ENCODE measurements at places on chromosomes 7 and 10.
A peak's percentile ranks its signal among the peaks of the same experiment; 100 is the strongest.

GRCh38 chr10:118729641-118730258, 25.0 kb downstream of the CACUL1 start:
- no peak for DNase-seq

DNA sequence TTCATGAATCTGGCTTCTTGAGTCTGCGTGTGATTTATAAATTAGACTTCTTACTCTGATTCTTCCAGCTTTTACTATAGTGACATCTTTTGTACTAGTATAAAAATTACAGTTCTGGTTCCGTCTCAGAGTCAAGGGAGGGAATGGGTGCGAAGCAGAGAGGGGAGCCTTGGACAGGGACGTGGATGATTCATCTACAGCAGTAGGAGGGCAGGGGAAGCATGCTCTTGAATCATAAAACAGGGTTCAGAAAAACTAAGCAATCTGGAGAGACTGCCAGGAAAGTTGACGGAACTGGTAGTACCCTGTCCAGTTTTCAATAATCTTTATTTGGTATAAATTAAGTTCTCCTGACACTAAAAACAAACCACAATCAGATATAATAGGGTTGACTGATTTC, 58.1 kb downstream of the ITGA8 start:
- peak; percentile 38 for DNase-seq

GRCh38 chr7:118517275-118517674, 292.8 kb downstream of the ANKRD7 start:
- no peak for DNase-seq

- DNase-seq: no peak
Observed at GRCh38 chr7:140831724-140832123, 93.0 kb downstream of the BRAF start.

DNA sequence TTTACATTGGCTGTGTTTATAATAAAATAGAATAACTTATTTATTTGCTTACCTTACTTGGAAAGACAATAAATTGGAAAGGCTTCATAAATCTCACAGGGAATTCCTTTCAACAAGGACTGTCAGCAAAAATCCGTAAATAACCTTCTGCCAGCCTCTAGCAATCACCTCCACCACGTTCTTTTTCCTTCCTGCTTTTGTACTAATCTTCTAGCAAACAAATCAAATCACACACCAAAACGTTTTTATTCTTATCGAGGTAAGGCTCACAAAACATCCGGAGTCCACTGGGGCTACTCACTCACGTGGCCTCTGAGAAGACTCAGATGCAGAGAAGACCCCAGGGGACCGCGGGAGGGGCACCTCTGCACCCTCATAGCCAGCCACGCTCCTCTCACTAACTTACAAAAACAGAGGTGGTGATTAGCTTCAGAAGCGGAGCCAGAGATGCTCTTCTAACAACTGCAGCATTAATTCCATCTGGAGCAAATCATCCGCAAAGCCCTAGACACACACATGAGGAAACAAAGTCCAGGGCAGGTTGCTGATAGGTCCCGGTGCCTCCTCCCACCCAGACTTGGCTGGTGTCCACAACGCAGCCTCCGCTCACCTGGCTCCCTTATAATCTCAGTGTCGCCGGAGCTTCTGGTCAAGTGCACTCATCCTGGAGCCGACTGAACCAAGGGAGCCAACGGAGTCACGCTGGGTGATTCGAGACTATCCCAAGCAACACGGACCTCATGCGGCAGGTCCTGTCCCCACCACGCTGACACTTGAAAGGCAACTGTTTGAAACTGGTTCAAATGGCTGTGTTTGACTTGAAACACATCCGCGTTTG, 22.5 kb downstream of the CTBP2 start:
- DNase-seq: no peak

DNA sequence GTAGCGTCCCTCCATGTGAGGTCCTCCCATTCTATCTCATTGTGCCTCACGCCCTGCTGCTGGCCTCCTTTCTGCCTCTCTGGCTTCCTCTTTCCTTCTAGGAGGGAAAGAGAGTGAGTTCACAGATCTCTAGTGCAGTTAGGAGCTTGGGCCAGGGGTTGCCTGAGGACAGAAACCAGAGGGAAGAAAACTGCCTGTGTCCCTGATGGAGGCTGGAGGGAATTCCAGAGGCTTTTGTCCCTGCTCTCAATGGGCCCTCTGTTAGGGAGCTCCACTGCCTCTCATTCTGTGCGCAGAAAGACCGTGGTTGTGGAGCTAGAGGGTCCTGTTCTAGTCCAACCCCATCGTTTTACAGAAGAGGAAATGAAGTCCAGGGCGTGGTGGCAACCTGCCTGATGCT, 4.6 kb downstream of the MARVELD1 start:
- DNase-seq: no peak

DNA sequence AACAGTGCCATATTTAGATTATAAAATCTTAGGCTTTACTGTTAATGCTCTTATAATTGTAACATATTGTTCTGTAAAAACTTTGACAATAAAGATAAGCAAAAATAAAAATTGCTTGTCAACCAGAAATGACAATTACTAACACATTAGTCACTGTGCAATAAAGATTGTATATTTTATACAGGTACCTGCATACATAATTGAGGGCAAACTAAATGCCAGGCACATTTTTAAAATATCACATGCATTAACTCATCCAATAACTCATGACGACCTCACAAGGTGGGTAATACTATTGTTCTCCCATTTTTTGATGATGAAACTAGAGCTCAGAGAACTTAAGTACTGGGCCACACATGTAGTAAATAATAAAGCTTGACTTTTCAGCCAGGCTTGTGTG, 1020.2 kb upstream of the C7orf33 start:
- DNase-seq: no peak

DNA sequence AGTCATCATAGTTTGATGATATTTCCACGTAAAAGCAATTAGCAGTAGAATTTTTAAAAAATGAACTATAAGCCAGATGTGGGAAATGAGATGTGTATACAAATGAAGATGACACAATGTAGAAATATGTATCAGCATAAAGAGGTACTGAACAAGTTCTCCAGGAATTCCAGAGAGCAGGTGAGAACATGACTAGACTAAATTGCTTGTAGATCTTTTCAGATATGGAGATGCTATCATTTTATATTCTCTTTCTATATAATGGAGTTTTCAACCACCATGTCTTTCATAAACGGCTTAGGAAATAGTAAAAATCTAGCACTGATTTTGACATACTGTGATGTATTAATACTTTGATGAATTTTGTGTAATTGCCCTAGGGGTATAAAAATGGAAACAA, 130.9 kb downstream of the SEMA3D start:
- DNase-seq: no peak

GRCh38 chr7:46885167-46885566, 696.7 kb downstream of the TNS3 start:
- DNase-seq: no peak

- DNase-seq: no peak
Observed at GRCh38 chr10:75280236-75280635, 44.5 kb upstream of the COMTD1 start.

- DNase-seq: no peak
Observed at GRCh38 chr10:12564173-12564572, 214.8 kb downstream of the CAMK1D start.

- no peak for DNase-seq
Observed at GRCh38 chr7:69187824-69188333, 410.4 kb upstream of the AUTS2 start.

Measured in GM03348 (cell line).